Upper lobe of right lung (tissue), 1 donor: ENCODE measurements at places on chromosomes 16 and 17. TPM values are rescaled to one million over a fixed set of nuclear protein-coding genes. Genes with fewer than 3 reads are reported as not detected.

ODAD4 gene
- 1.0 TPM for total RNA-seq

SPN gene
- 70.7 TPM for total RNA-seq

GRCh38 chr16:8849411-8850011, 19.3 kb downstream of the CARHSP1 start:
- DNase-seq: peak; percentile 54
- peaks cover 21% of the 10 kb centered on the region for H3K4me1 ChIP-seq
- H3K4me3 ChIP-seq: no peak overlapping the region
- H3K27me3 ChIP-seq: no peaks in the 10 kb centered on the region

KRTAP4-5 gene
- not detected for total RNA-seq

C16orf54 gene
- total RNA-seq: 7.3 TPM

DNA sequence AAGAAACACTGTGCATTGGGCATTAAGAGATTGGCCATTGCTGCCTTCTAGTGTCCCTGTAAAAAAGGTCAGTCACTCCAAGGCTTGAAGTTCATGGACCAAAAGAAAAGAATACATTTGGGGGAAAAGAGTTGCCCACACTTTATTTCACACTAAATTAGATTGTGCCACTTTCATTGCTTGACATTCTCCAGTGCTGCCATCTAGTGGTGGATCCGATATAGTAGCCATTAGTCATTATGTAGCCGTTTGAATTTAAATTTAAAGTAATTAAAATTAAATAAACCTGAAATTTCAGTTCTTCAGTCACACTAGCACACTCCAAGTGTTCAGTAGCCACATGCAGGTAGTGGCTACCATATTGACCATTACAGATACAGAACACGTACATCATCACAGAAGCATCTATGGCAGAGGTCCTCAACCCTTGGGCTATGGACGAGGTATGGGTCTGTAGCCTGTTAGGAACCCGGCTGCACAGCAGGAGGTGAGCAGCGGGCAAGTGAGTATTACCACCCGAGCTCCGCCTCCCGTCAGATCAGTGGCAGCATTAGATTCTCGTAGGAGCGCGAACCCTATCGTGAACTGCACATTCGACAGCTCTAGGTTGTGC, 21.9 kb upstream of the CDH5 start:
- H3K4me3 ChIP-seq: no peak overlapping the region
- no peaks in the 10 kb centered on the region for H3K36me3 ChIP-seq
- no peaks in the 10 kb centered on the region for H3K4me1 ChIP-seq
- peak; percentile 16 for DNase-seq
- H3K27me3 ChIP-seq: no peaks in the 10 kb centered on the region

- no peak for DNase-seq
- no peak overlapping the region for H3K4me3 ChIP-seq
- H3K4me1 ChIP-seq: peaks cover 40% of the 10 kb centered on the region
- H3K27ac ChIP-seq: no peak overlapping the region
- H3K36me3 ChIP-seq: peaks cover 64% of the 10 kb centered on the region
Observed at GRCh38 chr16:18783430-18784341, 6.4 kb downstream of the RPS15A start.

DNA sequence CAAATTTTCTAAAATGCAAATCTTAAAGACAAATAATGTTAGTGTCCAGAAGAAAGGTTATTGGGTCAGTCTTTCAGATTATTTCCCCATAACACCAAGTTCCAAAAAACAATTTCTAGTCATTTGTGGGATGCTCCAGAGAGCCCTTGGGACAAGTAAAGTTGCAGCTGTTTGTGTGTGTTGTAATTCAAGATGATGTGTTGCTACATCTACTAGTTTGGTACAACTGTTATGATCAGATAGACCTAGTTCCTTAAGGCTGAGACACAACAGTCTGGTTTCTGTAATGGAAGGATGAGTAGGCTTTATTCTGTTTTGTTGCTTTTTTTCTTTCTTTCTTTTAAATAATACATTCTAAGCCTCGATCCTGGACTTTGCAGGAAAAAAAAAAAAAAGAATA, 41.9 kb downstream of the PIGL start:
- H3K4me3 ChIP-seq: no peak overlapping the region
- H3K27me3 ChIP-seq: no peaks in the 10 kb centered on the region
- peaks cover 21% of the 10 kb centered on the region for H3K4me1 ChIP-seq
- DNase-seq: no peak
- no peaks in the 10 kb centered on the region for H3K36me3 ChIP-seq

GRCh38 chr17:50346313-50347116, 589 bp downstream of the XYLT2 start:
- DNase-seq: peak; percentile 80
- H3K4me3 ChIP-seq: peak overlapping the region; percentile 90
- H3K27ac ChIP-seq: peak overlapping the region; percentile 70
- H3K4me1 ChIP-seq: peaks cover 13% of the 10 kb centered on the region

DNA sequence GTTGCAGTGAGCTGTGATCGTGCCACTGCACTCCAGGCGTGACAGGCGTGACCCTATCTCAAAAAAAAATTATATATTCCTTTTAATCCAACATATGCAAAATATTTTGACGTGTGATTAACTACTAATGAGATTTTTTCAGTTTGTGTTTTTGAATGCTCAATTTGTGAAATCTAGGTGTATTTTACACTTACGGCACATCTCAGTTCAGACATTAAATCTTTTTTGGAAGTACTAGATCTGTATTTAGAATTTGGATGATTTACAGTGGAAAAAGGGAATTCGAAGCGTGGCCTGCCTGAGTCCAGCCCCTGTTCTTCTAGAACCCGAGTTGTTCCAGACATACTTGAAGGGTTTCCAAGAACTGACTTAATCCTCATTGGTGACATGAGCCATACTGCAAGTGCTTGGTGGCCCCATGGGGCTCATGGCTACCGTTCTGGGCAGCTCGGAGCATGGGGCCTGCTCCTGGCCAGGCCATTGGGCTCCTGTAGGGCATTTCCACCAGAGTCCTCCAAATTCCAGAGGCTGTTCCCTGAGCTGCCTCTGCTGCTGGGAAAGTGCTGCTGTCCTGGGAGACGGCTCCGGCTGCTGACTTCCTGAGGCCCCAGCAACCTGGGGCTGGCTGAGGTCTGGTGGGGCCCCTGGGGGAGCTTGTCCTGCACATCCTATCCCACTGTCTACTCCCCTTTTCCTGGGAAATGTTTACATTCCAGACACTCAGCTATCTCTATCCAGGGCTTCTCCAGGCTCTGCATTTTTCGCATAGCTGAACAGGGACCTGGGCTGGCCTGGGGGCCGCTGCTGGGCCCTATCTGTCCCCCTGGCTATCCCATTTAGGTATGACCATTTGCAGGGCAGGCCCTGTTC, 27.2 kb downstream of the LLGL2 start:
- H3K4me1 ChIP-seq: peaks cover 5% of the 10 kb centered on the region
- H3K27ac ChIP-seq: peak overlapping the region; percentile 17
- no peaks in the 10 kb centered on the region for H3K36me3 ChIP-seq
- no peak for DNase-seq

CNTNAP4 gene
- not detected for total RNA-seq

- peaks cover 5% of the 10 kb centered on the region for H3K4me1 ChIP-seq
- H3K27me3 ChIP-seq: no peaks in the 10 kb centered on the region
- H3K4me3 ChIP-seq: peak overlapping the region; percentile 65
- peaks cover 3% of the 10 kb centered on the region for H3K36me3 ChIP-seq
Observed at GRCh38 chr17:56978441-56979090, 635 bp downstream of the SCPEP1 start.

- no peak for DNase-seq
- H3K4me1 ChIP-seq: peaks cover 38% of the 10 kb centered on the region
- H3K27me3 ChIP-seq: no peaks in the 10 kb centered on the region
Observed at GRCh38 chr17:57935833-57936807, 19.1 kb downstream of the CUEDC1 start.

DNA sequence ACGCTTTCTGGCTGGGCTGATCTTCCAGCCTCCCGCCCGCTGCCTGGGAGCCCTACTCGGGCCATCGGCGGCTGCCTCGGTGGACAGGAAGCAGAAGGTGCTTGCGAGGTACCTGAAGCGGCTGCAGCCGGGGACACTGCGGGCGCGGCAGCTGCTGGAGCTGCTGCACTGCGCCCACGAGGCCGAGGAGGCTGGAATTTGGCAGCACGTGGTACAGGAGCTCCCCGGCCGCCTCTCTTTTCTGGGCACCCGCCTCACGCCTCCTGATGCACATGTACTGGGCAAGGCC, 30.7 kb downstream of the CIITA start:
- H3K4me1 ChIP-seq: no peaks in the 10 kb centered on the region
- no peak overlapping the region for H3K27ac ChIP-seq
- no peaks in the 10 kb centered on the region for H3K27me3 ChIP-seq
- peaks cover 49% of the 10 kb centered on the region for H3K36me3 ChIP-seq

DNA sequence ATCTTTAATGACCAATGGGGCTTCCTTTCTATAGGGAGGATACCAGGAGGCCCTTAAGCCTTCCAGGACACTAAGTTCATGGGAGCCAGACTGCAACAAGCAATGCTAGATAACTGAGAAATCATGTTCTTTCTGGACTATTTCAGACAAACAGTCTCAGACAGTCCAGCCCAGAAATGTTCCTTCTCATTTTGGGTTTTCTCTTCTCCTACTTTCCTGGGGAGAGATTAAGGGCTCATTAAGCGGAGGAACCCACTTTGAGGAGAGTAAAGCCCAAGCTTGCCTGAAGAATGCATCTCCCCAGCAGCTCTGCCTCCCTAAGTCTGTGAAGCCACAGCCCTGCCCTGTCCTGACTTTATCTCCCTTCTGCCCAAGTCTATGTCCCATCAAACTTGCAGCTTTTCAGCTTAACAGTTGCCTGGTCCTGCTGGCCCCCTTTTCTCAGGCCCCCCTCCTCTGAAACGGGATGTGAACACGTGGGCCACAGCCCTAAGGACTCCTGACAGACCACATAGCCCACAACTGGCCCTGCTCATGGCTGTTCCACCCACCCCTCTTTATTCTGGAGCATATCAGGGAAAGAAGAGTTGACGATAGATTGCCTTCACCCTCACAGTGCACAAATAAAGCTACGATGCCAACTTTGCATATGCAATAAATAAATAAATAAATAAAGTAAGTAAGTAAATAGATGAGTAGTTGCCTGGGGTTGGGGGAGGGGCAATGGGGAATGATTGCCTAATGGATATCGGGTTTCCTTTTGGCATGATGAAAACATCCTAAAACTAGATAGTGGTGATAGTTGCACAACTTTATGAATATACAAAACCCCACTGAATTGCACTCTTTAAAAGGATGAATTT, 111.0 kb downstream of the N4BP1 start:
- no peak overlapping the region for H3K4me3 ChIP-seq
- DNase-seq: no peak
- no peaks in the 10 kb centered on the region for H3K36me3 ChIP-seq

PRSS53 gene
- 1.8 TPM for total RNA-seq

DNA sequence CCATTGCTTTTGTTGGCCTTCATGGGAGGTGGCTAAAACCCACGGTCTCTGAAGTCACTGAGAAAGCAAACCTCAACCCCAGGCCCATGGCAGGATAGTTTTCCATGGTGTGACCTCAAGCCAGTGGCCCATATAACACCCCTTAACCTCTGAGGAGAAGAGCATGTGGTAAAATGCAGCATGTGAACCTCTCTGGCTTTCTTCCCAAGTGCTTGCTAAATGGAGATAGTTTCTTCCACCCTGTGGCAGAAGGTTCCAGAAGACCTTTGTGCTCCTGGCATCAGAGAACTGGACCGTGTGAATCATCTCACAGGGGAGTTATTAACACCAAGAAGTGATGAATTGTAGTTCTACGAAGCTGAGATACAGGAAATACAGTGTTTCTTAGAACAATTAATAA, 47.3 kb downstream of the MYOCD start:
- no peaks in the 10 kb centered on the region for H3K36me3 ChIP-seq
- H3K4me3 ChIP-seq: no peak overlapping the region
- no peaks in the 10 kb centered on the region for H3K4me1 ChIP-seq
- H3K27ac ChIP-seq: no peak overlapping the region

- no peak overlapping the region for H3K4me3 ChIP-seq
- H3K27me3 ChIP-seq: no peaks in the 10 kb centered on the region
- peak; percentile 76 for DNase-seq
- H3K27ac ChIP-seq: no peak overlapping the region
- peaks cover 7% of the 10 kb centered on the region for H3K4me1 ChIP-seq
Observed at GRCh38 chr17:4879601-4880000, 19.7 kb upstream of the C17orf107 start.

TLK2 gene
- total RNA-seq: 38.4 TPM

TEX19 gene
- not detected for total RNA-seq

GGA3 gene
- 52.7 TPM for total RNA-seq

DNA sequence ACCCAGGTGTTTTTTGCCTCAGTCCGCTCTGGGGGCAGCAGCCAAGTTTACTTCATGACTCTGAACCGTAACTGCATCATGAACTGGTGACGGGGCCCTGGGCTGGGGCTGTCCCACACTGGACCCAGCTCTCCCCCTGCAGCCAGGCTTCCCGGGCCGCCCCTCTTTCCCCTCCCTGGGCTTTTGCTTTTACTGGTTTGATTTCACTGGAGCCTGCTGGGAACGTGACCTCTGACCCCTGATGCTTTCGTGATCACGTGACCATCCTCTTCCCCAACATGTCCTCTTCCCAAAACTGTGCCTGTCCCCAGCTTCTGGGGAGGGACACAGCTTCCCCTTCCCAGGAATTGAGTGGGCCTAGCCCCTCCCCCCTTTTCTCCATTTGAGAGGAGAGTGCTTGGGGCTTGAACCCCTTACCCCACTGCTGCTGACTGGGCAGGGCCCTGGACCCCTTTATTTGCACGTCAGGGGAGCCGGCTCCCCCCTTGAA, 2.1 kb upstream of the C17orf107 start:
- H3K27ac ChIP-seq: no peak overlapping the region
- H3K4me1 ChIP-seq: peaks cover 9% of the 10 kb centered on the region
- DNase-seq: no peak
- no peak overlapping the region for H3K4me3 ChIP-seq
- H3K27me3 ChIP-seq: peaks cover 6% of the 10 kb centered on the region
- peaks cover 50% of the 10 kb centered on the region for H3K36me3 ChIP-seq

DNA sequence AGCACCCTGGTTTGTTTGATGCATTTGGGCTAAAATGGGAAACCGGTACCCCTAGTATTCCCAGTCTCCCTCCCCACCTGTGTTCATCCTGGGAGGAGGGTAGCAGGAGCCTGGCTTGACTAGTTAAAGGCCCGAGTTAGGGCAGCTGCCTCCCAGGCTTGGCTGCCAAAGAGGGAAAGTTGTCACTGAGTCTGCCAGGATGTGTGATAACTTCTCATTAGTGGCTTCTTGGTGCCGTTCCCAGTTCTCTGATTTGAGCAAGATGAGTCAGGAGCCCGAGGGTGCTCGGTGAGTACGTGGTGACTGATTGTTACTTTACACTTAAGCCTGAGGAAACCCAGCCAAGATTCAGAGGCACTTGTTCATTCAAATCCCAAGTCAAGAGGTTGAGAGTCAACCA, 2.5 kb downstream of the KRT32 start:
- H3K4me1 ChIP-seq: no peaks in the 10 kb centered on the region
- no peaks in the 10 kb centered on the region for H3K36me3 ChIP-seq
- no peak overlapping the region for H3K27ac ChIP-seq

GRCh38 chr16:26129997-26130396, 438.2 kb downstream of the HS3ST4 start:
- no peaks in the 10 kb centered on the region for H3K4me1 ChIP-seq
- H3K36me3 ChIP-seq: no peaks in the 10 kb centered on the region
- no peak for DNase-seq
- H3K4me3 ChIP-seq: no peak overlapping the region
- H3K27ac ChIP-seq: no peak overlapping the region

TMEM92 gene
- total RNA-seq: 11.3 TPM

- no peaks in the 10 kb centered on the region for H3K36me3 ChIP-seq
- H3K27ac ChIP-seq: peak overlapping the region; percentile 51
- H3K4me1 ChIP-seq: peaks cover 8% of the 10 kb centered on the region
- peaks cover 25% of the 10 kb centered on the region for H3K27me3 ChIP-seq
- DNase-seq: peak; percentile 38
Observed at GRCh38 chr17:48559840-48560817, 15.2 kb upstream of the HOXB2 start.

GRCh38 chr16:27383556-27384243, 18.3 kb upstream of the IL21R start:
- H3K36me3 ChIP-seq: no peaks in the 10 kb centered on the region
- H3K4me3 ChIP-seq: no peak overlapping the region
- no peaks in the 10 kb centered on the region for H3K4me1 ChIP-seq
- peak; percentile 81 for DNase-seq
